ENCODE measurements at places on chromosomes 12 and 14.

DNA sequence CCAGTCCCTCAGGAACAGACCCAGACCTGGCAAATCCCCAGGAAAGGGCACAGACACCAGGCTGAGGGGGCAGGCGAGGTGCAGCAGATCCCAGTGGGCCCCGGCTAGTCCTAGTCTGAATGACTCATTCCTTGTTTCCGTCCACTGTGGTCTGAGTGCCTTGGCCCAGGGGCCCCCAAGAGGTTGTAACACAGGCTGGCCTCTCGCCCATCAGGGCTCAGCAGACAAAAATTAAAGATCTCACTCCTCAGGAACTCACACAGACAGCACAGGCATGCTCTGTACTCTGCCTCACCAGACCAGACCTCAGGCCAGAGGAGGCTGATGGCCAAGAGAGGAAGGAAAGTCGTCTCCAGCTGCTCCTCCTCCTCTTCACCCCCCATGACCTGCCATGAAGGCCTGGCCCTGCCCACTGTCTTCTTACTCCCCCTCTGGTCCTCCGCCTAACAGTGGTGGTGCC lies 7.7 kb upstream of the LTBP2 start:
- no peak for DNase-seq

DNA sequence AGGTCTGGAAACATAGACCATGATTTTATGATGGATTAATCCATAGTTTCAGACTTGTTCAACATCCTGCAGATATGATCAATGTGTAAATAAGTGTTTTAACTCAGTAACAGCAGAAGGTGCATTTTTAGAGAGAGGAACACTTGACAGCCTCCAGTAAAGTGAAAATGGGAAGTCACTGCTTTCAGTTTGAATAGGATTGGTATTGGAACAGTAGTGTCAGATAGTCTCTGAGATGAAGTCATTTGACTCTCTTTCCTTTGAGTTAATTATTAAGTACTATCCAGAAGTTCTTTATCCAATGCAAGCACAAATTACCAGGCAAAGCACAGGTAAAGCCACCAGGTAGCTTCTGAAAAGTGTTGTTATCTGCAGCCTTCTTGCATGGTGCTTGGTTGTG lies 14.5 kb upstream of the NAV3 start:
- no peak for DNase-seq

DNA sequence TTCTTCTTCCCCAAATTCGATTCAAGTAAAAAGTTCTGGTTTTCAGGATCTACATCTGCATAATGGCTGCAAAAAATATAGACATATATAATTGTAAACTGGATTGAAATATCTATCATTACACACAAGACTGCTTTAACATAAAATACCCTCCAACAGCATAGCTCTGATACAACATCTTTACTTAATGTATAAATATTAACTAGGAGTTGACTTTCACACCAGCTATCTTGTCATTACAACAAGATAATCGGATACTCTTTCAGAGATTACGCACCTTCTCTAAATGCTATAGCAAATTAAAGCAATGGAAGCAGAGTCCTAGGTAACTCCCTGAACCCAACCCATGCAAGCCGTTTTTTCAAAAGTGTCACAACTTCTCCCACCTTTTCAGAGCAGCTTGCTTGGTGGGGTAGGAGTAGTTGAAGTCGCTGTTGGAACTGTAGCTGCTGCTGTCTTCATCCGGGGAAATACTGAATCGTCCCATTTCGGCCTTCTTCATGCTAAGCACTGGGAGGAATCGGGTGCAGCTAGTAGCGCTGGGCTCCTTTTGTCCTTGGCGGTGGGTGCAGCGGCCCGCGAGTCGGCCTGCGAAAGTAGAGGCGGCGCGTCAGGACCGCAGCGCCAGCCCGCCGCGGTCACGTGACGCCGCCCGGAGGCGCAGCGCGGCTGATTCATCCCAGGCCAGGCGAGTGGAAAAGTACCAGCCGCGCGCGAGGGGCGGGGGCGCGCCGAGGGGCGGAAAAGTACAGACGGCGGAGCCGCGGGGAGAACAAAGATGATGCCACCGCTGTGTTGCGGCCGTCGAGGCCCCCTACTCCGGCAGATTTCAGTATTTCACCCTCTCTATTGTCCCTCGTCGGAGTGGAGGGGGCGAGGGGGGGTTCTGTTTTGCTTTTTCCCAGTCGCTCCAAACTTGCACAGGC lies 1.5 kb downstream of the SLC38A2 start:
- DNase-seq: peak; percentile 79

- no peak for DNase-seq
Observed at GRCh38 chr14:39739796-39740195, 307.6 kb upstream of the FBXO33 start.

DNA sequence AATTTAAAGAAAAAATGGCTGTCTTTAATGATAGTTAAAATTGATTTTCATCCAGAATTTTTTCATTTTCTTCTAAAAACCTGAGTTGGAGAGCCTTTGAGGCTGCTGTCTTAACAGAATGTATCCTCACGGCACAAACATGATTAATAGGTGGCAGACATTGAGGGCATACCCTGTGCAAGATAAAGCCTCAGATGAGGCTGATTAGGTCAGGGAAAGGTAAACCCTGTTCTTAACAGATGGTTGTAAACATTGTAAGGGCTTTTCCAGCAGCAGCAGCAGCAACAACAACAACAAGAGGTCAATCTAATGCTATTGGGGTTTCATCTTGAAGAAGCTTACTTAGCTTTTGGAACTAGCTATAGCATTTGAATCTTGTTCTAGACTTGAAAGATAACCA lies 17.4 kb downstream of the GNG2 start:
- no peak for DNase-seq

- no peak for DNase-seq
Observed at GRCh38 chr14:36510874-36511273, 9.2 kb downstream of the NKX2-1 start.

DNA sequence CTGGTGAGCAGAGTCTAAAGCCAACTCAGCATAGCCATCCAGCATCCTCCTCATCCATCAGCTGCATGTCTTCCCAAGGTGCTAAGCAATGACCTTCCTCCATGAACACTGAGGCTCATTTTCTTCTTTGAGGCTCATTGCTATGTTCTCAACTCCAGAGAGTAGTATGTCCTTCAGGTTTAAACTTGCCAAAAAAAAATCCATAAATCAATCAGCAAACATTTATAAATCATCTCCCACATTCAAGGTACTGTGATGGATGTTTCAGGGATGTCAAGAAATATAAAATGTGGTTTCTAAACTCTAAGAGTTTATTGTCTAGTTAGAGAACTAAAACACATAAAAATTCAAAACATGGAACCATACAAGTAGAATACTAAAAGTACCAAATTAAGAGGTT lies 29.8 kb upstream of the MDM1 start:
- DNase-seq: no peak

DNA sequence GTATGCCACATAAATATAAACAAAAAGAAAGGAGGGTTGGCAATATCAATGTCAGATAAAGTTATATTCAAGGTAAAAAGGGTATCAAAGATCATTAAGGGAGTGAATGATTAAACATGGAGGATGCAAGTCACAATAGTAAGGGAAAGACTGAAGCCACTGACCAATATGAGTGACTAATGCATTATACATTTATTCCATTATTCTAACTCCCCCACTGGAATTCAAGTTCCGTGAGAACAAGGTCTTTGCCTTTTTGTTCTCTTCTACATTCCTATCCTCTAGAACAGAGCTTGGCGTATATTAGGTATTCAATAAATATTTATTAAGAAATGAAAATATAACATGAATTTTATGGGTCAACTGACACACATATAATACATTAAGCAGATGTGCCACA lies 30.7 kb downstream of the MAP4K5 start:
- no peak for DNase-seq

DNA sequence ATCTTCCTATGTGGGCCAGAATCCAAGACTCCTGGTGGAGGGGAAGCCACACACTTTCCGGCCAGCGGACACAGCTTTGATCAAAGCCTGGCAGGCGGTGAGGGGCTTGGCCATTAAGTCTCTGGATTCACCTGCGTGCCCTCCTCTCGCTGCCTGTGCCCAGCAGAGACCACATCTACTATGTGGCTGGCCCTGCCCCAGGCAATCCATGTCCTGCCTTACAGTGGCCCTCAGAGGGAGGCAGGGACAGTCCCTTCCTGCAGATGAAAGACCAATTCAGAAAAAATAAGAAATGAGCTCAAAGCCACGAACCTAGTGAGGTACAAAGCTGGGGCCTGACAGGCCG lies 82.7 kb upstream of the GPR68 start:
- DNase-seq: no peak

DNA sequence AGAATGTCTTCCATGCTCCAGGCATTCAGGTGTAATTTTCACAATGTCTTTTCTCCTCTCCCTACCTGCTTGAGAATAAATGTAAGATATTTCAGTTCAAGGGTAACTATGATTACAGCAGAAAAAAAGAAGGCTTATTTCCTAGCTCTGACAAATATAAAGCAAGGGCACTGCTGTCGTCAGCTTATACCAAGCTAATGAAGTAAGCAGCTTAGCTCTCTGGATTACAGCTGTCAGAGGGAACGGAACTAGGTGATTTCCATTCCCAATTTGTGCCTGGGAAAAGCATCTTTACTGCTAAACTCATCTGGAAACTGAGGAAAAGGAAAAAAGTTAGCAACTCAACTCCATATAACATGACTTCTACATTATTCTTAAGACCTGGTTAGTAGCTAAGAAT lies 56.5 kb downstream of the ZFYVE26 start:
- no peak for DNase-seq

DNA sequence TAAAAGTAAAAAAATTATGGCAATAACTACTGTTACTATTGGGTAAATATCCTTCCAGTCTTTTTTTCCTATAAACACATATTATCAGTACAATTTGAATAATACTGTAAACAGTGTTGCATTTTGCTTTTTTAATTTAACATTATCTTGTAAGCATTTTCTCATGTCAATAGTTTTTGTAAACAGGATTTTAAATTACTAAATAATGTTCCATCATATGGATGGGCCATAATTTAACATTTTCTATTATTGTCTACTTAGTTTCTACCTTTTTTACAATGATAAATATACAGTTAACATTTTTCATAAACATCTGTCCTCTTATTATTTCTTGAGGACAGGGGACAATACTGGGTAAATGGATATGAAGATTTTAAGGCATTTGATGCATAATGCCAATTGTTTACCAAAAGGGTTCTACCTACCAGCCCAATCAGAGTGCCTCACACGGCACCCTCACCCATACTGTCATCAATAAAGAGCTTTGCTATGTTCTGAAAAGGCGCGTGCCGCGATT lies 759 bp upstream of the ACVR1B start:
- DNase-seq: no peak

GRCh38 chr12:50279501-50279900 lies 3.8 kb downstream of the LIMA1 start:
- no peak for DNase-seq

DNA sequence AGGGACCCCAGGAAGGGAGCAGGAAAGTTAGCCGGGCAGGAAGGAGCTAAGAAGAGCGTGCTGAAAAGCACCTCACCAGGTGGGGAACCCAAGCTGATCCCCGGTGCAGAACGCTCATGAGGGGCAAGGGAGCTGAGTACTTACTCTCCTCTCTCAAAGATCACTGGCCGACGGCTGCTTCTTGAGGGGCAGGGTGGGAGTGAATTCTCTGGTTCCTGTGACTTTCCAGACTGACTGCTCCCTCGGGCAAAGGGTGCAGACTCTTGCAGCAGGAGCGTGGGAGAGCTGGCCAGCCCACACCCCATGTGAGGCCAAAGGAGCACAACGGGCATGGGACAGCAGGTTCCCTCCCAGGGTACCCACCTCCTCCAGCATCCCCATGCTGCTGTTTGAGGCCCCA lies 44.9 kb upstream of the DIO3 start:
- DNase-seq: no peak

- no peak for DNase-seq
Observed at GRCh38 chr12:123115409-123116121, 35.3 kb downstream of the PITPNM2 start.

DNA sequence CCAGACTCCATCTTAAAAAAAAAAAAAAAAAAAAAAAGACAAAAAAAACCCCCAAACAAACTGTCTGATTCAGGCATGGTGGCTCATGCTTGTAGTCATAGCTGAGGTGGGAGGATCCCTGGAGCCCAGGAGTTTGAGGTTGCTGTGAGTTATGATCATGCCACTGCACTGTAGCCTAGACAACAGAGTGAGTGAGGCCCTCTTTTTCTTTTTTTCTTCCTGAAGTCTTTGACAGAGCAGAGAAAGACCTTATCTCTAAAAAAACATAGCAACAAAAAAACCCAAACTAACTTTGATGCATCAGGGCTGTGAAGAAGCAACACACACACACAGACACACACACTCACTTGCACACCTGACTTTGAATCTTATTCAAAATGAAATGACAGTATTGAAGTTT lies 7.7 kb upstream of the AMN1 start:
- no peak for DNase-seq

- no peak for DNase-seq
Observed at GRCh38 chr14:29062466-29062865, 295.9 kb downstream of the FOXG1 start.

- DNase-seq: no peak
Observed at GRCh38 chr12:131901431-131902331, 7.3 kb downstream of the ULK1 start.

DNA sequence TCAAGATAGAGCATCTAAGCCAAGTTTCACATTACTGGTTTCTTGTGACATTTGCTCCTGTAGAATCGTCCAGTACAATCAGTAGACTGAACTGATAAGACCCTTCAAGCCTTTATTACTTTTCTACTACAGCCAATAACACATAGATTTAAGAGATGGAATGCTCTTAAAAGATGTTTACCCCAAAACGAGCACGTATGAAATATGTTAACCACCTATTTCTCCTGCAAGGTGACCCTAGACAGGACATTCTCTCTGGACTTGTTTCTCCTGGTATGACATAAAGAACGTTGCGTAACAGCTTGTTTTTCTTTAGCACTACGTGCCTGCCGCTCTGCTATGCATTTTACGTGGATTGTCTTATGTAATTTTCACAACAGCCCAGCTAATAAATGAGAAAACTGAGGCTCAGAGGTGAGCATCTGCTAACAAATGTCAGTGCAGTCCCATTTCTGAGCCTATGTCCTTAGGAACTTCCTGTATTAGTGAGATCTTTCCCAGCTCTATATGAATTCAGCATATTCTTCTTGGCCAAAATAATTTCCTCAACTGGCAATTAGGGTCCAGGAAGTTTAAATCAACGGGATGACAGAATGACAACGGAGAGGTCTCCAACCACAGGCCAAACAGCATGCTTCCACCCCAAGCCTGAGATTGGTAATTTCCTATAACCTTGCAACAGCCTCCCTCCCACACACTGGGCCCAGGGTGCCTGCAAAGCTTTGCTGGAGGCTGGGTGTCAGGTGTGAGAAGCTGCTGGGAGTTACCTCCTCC lies 3.7 kb downstream of the NFKBIA start:
- peak; percentile 26 for DNase-seq

- no peak for DNase-seq
Observed at GRCh38 chr12:70353780-70354660, 12.1 kb upstream of the KCNMB4 start.

DNA sequence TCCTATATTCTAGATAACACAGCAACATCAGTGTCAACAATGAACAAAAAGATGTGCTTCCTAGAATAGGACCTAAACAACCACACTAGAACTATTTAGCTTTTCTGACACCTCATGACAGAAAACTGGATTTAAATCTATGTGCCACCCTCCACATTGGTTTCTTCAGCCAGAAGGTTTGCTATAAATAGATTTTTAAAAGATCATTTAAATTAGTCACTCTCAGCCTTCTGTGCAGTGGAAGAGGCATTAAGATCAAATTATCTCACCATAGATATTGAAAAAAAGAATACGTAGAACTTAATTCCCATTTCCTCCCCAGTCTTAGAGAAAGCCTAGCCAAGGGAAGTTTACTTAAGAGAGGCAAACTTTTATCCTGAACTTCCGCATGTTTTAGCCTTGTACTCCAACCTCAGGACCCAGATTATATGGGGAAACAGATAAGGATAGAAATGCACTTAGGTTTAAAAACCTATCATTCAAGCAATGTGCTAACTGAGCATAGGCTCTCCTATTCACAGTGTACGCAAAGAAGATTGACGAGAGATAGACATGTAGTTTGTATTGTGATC lies 59.6 kb downstream of the NELL2 start:
- DNase-seq: no peak
